ENCODE measurements at places on chromosomes 3 and 15.

DNA sequence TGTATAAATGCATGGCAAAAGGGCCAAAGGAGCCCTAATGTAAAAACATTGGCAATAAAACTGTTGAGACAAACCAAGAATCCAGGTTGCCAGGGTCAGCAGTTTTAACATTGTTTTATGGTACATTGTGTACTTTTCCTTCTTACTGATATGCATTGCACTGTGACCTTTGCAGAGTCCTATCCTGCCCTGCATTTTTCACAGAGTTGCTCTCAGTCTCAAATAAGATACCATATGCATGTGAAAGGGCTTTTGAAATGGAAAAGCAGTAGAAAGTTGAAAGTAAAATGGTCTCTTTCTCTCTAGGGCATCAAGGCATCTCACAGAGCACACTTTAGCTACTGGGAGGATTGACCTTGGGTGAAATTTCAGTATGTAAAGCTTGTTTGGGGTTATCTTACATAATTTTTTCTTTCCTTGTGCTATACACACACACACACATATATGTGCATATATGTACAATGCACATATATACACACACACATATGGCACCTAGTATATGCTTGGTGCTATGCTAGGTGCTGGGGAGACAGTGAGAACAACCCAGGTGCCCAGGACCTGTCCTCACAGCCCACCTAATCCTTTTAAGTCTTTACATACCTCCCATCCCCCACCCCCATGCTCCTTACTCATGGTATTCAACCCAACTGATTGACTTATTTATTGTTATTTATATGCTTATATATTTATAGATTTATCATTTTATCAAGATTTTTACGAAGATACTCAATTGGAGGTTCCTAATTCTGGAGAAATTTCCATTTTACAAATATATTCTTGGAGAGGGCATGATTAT, 1.2 kb upstream of the PPP2R3A start:
- no peak for DNase-seq

DNA sequence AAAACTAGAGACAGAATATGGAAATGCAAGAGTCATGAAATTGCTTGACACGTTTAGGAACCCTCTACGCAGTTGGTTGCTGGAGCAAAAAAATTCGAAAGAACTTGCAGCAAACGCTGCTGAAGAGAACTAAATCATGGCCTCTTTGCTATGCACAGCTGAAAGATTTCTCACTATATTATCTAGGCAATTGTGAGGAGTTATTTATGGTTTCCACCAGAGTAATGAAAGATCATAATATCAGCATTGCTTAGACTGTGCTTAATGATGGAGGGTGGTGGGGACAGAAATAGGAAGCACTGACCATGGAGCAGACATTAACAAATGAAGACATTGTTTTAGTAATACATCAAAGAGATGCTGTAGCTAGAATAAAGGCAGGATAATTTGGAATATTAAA, 593.4 kb upstream of the ZNF717 start:
- no peak for DNase-seq

- no peak for DNase-seq
These were observed at the start of gene LRRC2 for GRCh38 chr3:46566040-46566641. Gene LRRC2 (minus strand): TSS chr3:46566302. CDS start chr3:46551591, 14,711 bp downstream.

GRCh38 chr15:70101459-70102113, 3.9 kb upstream of the TLE3 start:
- no peak for DNase-seq

- no peak for DNase-seq
These were observed 40.5 kb downstream of the KLF13 start for GRCh38 chr15:31367021-31367729.

- DNase-seq = no peak
These were observed 28.0 kb downstream of the MYZAP start for GRCh38 chr15:57619746-57620145.

DNA sequence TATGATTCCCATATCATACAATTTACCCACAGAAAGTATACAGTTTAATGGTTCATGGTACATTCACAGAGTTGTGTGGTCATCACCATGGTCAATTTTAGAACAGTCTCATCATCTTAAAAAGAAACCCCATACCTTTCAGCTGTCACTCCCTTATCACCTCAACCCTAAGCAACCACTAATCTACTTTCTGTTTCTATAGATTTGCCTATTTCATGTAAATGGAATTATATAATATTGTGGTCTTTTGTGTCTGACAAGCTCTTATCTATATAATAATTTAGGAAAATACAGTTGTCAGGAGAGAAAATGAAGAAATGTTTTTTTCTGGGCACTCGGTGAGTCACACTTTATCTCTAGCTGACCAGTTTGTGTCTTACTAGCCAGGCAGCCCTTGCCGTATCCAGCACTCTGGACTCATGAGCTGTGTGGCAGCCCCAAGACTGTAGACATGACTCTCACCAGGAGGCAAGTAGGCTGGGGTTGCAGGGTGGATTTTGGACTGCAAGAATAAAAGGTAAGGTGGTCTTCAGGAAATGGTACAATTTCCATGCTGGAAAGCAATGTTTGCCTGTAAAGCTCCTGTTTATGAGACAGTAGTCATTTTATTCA, 234.6 kb downstream of the THRB start:
- DNase-seq = no peak

GRCh38 chr15:78752492-78753358, 58.5 kb downstream of the ADAMTS7 start:
- no peak for DNase-seq

GRCh38 chr3:167302678-167303077, 77.4 kb downstream of the ZBBX start:
- no peak for DNase-seq

Data from activated T-helper 1 cell treated with Interleukin-2 at 50 U/mL for 16 hours (primary cell).